Inflammatory macrophage (primary cell): ENCODE measurements at places on chromosomes 5 and 9.

GRCh38 chr5:50653946-50654345 lies 12.5 kb upstream of the PARP8 start:
- DNase-seq: peak; percentile 10

DNA sequence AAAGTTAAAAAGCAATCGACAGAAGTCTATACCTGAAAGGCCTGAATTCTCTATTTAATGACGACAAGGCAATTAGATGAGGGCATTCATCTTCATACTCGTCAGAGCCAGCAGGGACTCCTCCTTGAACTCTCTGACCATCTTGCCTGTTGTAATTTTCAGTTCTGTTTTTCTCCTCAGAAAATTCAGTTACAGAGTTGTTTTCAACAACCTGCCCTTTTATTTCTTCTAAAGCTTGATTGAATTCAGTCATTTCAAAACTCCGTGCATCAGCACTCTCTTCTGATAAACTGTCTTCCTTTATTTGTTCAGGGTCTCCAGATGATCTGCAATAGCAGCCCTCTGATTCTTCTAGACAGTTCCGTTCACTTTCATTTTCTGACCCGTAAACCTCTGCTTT lies 15.6 kb downstream of the RIOK2 start:
- peak; percentile 1 for DNase-seq

GRCh38 chr5:172958331-172959046 lies 735 bp upstream of the RPL26L1 start:
- peak; percentile 52 for DNase-seq

DNA sequence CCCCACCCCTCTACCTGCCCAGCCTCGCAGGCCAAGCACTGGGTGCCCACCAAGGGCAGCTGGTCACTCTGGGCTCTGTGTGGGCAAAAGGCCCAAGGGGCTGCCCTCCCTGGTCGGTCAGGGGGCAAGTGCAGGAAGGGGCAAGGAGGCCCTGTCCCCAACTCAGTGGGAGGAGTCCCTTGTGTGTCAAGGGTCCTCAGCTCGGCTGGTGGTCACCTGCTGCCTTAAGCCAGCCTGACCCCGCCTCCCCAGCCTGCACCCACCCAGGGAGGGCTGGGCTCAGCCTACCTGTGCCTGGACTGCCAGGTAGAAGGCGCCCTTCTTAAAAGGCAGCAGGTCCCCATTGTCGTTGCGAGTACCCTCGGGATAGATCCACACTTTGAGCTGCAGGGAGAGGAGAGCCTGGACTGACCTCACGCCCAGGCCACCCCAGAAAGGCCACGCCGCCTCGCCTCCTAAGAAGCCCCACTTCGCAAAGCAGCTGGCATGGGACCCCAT lies 10.9 kb downstream of the AGPAT2 start:
- no peak for DNase-seq

GRCh38 chr9:137241490-137242268 lies 592 bp downstream of the TUBB4B start:
- peak; percentile 50 for DNase-seq

DNA sequence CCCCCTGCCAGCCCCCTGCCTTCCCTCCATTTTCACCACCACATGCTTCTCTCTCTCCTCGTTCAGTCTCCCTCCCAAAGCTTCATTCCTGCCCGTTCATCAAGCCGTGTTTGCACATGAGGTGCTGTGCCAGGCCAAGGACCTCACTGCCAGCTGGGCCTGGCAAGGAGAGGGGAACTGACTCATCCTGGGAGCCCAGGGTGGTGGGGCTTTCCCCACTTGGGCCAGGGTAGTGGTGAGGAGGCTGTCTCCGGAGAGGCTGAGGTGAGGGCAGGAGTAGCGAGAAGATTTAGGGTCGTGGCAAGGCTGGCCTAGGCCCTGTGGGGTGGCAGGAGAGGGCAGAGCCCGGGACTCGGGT lies 30.4 kb upstream of the NOTCH1 start:
- no peak for DNase-seq

- DNase-seq: peak; percentile 48
Observed at GRCh38 chr9:98083061-98083501, 26.5 kb downstream of the NANS start.
